ENCODE measurements at places on chromosomes 2 and 18.
A peak's percentile ranks its signal among the peaks of the same experiment; 100 is the strongest.

DNA sequence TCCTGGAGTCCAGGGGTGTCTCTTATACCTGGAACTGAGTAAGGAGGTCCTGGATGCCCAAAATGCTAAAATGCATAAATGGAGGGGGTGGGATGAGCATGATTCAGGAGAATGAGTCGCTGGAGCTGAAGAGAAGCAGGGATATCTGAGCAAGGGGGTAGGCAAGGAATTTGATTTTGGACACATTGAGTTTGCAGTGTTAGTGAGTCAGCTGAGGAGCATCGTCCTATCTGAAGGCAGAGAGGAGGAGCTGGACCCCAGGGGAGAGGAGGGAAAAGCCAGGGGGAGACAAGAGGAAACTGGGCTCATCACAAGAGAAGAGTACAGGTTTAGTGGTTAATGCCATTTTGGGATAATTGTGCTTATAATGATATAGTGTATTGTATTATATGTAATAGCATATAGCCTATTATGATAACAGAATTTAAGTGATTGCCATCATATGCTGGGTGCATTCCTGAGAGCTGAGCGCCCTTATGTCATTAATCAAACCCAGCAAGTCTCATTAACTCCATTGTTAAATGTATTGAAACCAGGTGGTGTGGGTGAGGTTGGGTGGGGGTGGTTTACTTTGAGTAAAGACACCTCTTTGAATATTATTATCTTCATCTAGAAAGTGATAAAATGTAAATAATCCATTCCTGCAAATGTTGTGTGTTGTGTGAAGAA, 12.4 kb downstream of the EHD3 start:
- DNase-seq = no peak

DNA sequence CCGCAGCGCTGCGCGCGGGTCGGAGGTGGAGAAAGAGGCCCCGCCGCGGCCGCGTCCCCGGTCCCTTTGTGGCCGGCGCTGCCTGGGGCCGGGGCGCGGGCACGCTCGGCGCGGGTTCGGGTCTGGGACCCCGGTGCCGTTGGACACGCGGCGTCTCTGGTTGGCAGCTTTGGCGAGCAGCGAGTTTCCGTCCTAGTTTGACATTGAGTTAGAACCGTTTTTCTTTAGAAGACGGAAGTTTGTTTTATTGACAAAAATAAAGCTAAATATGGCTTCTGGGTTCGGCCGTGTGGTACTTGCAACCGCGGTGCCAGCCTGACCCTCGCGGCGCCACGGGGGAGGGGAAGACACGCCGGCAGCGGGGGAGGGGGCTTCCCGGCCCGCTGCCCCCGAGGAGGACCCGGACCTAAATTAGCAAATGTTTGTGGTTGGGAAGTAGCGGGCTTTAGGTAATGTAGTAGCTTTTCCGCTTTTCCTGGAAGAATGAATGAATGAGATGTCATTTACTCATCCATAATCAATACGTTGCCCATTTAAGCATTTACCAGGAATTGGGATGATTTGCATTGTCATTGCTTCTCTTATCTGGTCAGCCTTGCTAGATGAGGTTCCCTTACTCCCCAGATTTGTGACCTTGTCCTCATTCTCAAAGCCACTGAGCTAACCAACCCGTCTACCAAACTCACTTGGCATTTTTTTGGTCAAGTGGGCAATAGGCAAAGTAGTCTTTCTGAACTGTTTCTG, 530 bp downstream of the GALNT1 start:
- DNase-seq = no peak

DNA sequence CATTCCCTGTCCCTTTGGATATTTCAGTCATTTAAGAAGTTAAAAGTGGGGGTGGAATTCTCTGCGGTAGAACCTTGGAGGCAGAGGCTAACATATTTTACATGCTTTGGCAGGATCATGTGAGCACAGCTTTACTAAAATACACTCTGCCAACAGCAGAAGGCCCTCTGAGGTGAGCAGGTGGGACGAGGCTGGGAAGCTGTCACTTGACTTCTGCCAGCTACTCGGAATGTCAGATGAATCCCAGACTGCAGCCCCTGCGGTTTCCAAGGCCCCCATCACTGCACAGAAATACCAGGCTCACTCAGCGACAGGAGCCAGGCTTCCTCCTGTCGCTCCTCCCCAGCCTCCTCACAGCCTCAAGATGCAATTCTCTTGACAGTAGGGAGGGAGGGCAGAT, 220.9 kb upstream of the REV1 start:
- no peak for DNase-seq

GRCh38 chr2:99255491-99256318, at the start of gene LYG2:
TSS of gene LYG2 (minus strand) at chr2:99255666. CDS start at chr2:99254260, 1,406 bp downstream.
- DNase-seq = no peak

DNA sequence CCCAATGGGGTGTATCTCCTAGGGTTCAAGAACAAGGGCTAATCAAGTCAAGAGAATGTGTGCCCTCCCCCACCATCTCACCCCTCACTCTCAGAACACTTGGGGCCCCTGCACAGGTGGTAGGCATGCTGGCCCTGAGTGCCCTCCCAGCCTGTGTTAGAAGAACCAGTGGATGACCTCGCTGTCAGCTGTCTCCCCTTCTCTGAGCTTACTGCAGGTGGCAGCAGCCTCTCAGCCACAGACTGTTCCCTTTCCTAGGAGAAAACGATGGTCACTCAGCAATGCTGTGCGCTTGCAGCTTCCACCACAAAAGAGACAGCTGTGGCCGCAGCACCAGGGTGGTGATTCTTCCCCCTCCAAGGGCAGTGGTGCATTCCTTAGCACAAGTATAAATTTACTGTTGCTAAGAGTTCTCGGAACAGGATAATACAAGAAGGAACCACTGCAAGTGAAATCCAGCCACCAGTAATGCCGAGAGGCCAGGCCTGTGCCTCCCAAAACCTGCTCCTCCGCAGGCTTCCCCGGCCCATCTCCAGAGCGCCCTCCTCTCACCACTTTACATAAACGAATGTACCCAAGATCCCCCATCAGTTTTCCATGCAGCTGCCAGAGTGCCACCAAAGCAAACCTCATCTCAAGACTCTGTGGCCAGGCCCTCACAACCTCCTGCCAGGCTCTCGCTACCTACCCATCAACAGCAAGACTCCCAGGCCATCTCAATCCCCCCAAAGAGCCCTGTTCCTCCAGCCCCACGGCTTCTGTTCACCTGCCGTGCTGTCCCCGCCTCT, 935 bp upstream of the RAMP1 start:
- peak; percentile 61 for DNase-seq

- no peak for DNase-seq
These were observed 12.7 kb upstream of the CDH19 start for GRCh38 chr18:66616523-66616983.

- DNase-seq = no peak
These were observed 101.2 kb downstream of the LTBP1 start for GRCh38 chr2:33047939-33048338.

- DNase-seq = no peak
These were observed 3.6 kb downstream of the FZD5 start for GRCh38 chr2:207766041-207766551.

DNA sequence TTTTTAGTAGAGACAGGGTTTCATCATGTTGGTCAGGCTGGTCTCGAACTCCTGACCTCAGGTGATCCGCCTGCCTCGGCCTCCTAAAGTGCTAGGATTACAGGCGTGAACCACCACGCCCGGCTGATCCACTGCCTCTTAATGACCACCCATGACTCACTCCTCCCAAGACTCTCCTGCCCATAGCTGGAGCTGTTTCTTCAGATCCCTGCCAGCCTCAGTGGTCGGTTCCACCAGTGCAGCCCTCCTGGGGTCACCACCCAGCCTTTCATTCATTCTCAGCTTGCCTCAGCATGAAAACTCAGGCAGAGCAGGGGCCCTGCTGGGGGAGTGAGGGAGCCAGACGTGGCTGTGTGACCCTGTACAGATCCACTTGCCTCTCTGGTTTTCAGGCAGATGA, 12.5 kb downstream of the KCNIP3 start:
- DNase-seq = no peak

GRCh38 chr2:104321796-104322349, 532.0 kb upstream of the POU3F3 start:
- DNase-seq = no peak

- no peak for DNase-seq
These were observed 157.3 kb downstream of the RHBDD1 start for GRCh38 chr2:226993171-226993570.

GRCh38 chr2:149413487-149413886, 83.1 kb downstream of the LYPD6 start:
- DNase-seq = no peak

DNA sequence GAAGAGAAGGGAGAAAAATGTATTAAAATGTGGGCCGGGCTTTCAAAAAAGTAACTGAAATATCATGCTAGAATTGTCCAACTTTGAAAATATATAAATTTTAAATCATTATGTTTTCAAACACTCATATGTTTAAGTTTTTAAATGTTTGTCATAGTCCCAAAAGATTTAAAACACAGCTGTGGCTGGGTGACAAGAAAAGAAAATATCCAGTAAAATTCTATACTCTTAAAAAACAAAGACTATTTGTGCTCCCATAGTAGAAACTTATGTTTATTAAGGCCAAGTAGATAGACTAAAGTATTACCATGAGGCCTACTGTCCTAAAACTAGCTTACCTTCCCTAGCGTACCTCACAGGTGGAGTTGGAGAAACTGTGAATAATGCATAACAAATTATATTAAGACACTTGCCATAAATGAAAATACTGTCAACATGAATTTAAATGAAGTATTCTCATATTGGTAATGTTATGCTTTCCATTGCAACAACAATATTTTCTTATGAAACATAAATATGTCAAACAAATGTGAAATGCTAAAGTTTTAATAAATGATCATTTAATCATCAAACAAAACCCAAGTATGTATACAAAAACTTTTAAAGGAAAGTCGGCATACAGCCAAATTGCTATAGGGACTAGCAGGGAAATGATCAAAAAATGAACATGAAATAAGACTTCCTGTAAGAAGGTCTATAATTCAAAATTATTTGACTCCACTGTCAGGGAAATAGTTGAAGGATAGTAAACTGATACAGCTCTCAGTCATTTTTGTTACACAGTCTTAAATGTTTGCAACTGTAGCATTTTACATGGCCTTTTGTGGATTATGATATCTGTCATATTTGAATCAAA, 13.4 kb downstream of the MEIS1 start:
- DNase-seq = no peak

DNA sequence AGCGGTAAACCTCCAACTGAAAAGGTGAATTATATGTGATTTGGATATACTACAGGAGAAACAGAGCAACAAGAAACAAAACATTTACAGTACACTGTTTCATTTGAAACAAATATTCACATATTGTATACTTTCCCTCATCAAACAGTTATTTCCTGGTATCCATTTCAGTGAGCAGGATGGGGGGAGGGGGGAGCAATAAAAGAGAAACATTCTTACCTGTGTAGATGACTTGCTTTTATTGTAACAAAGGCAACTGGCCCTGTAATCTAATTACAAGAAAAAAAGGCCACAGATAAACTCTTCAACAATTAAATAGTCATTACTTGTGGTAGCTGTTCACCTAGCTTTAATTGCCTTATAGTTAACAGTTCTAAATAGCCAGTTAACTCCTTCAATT, 3.9 kb upstream of the PPP1CB start:
- DNase-seq = no peak

DNA sequence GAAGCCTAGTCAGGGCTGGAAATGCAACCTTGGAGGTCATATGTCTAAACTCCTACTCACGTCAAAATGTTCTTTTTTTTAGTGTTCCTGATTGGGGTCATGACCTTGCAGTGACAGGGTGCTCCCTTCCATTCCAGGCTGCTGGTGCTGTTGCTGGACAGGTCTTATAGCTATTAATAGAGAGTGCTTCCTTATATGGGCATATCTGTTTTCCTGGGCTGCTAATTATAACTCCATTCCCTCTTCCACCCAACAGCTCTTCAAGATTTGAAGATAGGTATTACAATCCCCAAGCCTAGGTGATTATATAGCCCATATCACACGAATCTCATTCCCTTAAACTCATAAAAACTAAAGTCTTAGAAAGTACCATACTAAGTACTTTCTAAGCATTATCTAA, 12.6 kb downstream of the HOXD3 start:
- DNase-seq = no peak

- no peak for DNase-seq
These were observed 493.8 kb downstream of the FBXO15 start for GRCh38 chr18:73653827-73654226.

DNA sequence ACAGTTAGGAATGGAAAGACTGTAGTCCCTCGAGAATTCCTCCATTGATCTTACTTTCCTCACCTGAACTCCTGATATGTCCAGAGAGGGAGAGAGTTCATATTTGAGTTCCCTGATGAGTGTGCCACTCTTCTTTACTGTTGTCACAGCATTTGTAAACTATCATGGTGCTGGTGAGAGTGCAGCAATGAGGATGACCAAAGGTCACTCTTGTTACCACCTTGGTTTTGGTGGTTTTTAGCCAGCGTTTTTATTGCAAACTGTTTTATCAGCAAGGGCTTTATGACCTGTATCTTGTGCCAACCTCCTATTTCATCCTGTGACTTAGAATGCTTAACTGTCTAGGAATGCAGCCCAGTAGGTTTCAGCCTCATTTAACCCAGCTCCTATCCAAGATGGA, 1062.5 kb downstream of the BCL11A start:
- no peak for DNase-seq

DNA sequence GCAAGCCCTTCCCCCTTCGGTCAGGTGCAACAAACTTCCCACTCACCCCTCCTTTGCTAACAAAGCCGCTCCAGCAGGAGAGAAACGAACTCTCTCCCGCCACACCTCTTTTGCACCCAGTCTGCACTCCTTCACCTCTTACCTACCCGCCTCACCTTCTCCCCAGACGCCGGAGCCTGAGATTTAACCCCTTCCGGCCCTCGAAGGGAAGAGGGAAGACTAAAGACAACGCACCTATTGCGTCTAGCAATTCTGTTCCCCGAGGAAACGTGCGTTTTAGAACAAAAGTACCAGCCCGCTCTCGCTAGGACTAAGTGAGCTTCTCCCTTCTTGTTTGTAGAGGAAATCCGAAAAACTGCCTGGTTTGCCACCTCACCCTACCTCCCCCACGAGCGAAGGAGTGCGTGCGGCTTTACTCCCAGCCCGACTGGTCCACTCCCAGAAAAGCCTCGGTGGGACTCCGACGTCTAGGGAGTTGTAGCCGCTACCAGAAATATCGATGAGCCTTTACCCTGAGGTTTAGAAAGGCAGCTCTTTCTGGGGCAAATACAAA, 441 bp upstream of the PEX13 start:
- peak; percentile 83 for DNase-seq

DNA sequence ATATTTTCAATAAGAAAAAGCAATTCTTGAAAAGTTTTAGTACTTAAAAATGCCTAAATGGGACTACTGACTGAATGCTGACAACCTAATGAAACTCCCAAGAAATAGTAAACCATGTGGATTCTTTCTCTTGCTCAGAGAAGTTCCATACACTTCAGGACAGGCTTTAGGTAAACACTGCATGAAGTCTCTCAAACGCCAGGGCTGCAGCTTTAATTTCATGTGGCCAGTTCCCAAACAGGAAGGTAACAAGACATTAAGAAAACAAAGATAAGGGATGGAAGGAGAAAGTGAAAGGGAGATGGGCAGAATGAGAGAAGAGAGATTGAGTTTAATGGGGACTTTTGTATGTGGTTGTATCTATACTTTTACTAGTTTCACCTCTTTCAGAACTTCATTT, 734.7 kb upstream of the PKDCC start:
- DNase-seq = no peak

Data from CD4-positive, alpha-beta T cell (primary cell).